ENCODE measurements at places on chromosomes 4 and X.

GRCh38 chrX:105803891-105804290 lies 18.4 kb upstream of the NRK start:
- DNase-seq, result no peak

GRCh38 chr4:36990128-36990872 lies 254.2 kb upstream of the NWD2 start:
- no peak for DNase-seq

GRCh38 chrX:147403040-147403439 lies 508.7 kb upstream of the FMR1 start:
- no peak for DNase-seq

DNA sequence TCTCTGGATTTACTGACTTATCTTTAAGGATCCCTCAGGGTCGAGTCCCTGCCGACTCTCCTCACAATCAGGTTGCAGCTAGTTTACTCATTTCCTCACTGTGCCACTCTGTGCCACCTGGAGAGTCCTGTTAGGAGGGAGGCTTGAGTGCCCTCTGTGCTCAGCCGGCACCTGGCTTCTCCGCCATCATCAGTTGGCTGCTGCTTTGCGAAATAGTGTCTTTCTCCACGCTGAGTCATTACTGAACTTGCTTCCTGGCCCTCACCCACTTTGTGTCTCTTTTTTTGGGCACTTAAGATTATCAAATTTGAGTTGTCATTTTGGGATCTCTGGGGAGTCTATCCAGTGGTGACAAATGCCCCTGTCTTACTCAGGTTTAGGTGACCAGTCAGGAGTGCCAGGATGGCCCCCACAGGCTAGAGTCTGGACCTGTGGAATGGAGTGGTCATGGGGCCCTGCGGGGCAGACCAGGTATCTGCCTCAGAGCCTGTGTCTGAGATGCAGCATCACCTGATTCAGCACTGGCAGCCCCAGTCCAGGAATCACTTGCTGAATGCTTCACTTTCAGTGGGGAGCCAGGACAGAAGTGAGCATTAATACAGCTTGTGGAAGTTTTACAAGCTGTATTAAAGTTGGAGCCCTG lies 37.7 kb downstream of the JADE1 start:
- DNase-seq, result no peak

- no peak for DNase-seq
Observed at GRCh38 chr4:3226944-3227343, 22.0 kb upstream of the MSANTD1 start.

- peak; percentile 40 for DNase-seq
Observed at GRCh38 chr4:18689308-18690115, 668.0 kb upstream of the LCORL start.
